Motor neuron (in vitro differentiated cells): ENCODE measurements at places on chromosomes 6 and 20.

GRCh38 chr6:39923861-39924260 is 10.4 kb downstream of the MOCS1 start:
- no peak for ATAC-seq

GRCh38 chr6:118668761-118669385 is 17.5 kb upstream of the CEP85L start:
- no peak for ATAC-seq

DNA sequence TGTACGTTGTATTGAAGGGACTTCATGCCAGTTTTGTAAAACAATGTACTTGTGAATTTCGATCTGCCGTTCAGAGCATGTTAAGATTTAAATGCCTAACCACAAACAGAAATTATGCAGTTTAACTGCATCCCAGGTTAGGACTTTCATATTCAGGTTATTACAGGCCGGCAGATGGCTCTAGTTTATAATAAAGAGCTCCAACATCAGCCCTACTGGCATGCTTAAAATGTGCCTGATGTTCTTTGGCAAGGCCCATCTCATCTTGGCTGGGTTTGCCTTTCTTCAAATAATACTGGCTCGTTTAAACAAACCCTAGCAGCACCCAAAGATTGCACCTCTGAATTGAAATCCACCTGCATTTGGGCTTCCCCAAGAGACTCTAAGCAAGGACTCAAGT is 169.3 kb upstream of the RIN2 start:
- ATAC-seq, result peak; percentile 45

GRCh38 chr6:97207383-97207782 is 75.6 kb downstream of the MMS22L start:
- ATAC-seq, result no peak

DNA sequence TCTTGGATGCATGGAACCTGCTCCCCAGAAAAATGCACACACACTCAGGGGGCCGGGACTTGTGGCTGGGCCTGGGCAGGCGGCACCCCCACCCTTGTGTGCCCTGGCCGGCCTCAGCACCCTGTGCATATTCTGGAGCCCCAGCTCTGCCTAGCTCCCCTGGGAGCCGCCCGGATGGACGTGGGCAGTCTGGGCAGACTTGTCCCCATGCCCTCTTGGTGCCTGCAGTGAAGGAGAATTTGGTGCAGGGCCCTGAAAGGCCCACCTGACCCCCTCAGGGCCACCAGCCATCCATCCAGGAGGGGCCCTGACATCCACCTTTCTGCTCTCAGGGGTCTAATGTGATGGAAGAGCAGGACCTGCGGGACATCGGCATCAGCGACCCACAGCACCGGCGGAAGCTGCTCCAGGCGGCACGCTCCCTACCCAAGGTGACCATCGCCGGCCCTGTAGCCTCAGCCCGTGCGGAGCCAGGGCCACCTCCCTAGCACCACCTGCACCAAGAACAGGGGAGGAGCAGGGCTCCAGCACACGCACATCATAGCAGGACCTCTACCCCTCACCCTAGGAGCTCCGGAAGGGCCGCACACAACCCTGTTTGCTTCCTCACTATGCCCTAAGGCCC is 62.8 kb downstream of the TCP11 start:
- no peak for ATAC-seq

DNA sequence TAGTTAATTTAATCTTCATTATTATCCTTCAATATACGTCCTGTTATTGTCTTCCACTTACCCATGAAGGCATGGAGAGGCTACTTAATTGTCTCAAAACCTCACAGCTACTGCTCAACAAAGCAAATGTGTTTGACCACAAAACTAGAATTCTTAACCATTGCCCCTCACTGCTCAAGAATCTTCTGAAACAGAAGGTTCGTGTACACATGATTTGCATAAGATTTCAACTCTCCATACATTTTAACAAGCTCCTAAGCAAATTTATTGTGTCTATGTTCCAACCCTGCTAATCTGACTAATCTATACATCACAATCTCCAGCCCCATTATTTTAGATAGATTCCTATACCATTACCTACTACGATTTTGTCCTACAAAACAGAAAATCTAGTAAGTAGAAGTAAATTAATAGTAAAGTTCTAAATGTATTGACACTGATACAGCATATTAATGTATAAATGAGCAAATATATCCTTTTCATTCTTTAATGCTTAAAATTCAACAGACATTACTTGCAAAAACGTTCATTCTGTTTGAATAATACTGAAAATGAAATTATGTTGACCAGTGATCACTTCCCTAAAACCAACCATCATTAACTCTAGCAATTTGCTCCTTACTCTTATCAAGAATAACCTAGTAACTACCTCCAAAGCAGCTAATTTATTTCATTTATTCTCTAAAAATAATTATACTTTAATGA is 89.7 kb upstream of the RNF217 start:
- no peak for ATAC-seq

DNA sequence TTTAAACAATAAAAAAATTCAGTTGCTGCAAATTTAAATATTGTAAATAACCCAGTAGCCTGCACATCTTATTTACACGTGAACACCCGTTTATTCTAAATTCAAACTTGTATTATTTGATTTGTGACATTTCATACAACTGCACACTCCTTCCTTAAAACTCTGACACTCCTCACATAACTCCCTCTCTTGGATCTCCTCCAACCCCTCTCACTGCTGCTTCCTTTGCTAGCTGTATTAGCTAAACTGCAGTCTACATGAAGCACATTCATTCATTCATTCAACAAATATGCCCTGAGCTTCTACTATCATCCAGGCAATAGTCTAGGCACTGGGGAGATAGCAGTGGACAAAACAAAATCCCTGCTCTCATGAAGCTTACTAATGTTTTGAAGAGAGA is 47.0 kb downstream of the FBXL4 start:
- ATAC-seq, result no peak

DNA sequence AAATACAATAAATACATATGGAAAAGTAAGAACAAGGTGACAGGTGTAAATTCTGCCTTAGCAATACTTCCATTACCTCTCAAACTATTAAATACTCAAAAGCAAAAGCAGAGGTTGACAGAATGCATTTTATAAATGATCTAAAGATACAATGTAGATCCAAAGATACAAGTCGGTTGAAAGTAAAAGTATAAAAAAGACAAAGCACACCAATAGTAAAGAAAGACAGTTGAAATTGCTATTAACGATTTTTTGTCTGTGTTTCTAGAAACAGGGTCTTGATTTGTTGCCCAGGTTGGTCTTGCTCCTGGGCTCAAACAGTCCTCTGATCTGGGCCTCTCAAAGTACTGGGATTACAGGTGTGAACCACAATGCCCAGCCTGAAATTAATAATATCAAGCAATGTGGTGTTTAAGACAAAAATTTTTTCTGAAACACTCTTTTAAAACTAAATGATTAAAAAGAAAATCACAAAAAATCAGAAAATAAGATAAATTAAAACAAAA is 23.9 kb downstream of the ULBP1 start:
- ATAC-seq, result no peak

- ATAC-seq, result no peak
Observed at GRCh38 chr6:105650347-105650746, 247.5 kb upstream of the PREP start.

DNA sequence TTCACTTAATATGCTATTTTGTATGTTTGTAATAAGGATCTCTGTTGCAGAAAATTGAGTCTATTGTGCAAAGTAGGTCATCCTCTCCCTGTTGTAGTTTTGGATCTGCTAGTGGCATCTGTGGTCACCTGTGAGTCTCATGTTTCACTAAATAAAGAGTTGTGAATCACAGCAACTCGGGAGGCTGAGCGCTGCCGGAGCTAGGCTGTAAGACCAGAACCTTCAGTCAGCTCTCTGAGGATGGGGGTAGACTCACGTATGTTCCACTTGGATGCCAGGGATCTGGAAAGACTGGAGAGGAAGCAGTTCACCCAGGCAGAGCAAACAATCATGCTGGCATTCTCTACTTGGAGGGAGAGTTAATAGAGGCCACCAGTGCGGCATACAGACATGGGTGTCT is 187.3 kb upstream of the FOXA2 start:
- no peak for ATAC-seq
